Right hindlimb (tissue), 1 donor: ENCODE measurements at places on chromosomes 4 and X.

GRCh38 chr4:83267121-83267829, 17.3 kb downstream of the COQ2 start:
- DNase-seq, result no peak

DNA sequence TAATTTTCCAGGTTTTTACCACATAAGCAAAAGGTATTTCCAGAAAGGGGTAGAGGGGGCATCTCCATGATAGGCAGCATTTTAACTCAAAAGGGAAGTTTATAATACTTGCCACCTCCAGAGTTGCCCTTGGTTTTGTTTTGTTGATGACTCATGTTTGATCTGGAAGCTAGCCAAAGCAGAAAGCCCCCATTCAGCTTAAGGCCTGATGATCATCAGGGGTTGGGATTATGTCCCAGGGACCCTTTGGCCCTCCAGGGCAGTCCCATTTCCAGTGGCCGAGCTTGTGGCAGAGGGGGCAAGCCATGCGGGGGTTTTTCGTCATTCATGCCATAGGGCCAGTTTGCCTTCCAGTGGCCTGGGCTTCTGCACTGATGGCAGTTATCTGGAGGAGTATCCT, 143.0 kb upstream of the PLAC1 start:
- no peak for DNase-seq

DNA sequence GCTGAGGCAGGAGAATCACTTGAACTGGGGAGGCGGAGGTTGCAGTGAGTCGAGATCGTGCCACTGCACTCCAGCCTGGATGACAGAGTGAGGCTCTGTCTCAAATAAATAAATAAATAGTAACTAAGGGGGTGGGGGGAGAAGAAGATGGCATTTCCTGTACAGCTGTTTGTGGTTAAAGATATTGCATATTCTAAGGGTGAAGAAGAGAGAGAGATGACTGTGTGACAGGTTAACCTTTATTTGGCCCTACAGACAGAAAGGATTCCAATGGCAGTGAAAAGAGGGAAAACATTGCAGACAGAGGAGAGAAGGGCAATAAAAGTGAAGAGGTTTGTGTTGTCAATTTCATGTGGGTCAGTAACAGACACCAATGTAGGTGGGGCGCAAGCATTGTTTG, 9.4 kb downstream of the TASL start:
- no peak for DNase-seq

DNA sequence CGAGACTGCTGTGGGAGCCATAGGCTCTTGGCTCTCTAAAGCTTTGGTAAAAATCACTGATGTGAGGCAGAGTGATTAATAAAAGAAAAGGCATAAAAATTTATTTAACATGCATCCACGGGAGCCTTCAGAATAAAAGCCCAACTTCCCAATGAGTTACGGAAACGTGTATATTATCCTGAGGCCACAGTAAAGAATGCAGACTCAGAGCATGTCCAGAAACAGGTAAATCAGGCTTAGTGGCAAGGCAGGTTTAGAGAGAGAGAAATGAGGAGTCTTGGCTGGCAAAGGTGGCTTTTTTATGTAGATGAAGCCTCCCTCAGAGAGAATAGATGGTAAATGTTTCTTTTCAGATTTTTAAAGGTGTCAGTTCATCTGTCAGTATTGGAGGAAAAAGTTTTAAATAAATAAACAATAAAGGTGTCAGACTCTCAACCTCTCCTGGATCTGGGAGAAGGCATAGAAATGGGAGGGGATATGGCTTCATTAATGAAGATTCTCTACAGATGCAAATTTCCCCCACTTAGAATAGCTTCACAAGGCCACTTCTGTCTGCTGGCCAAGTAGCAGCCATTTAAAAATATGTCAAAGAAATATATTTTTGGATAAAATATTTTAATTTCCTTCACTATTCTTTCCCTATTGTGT, 24.0 kb downstream of the C4orf51 start:
- no peak for DNase-seq

GRCh38 chrX:132433001-132433400, 55.8 kb downstream of the MBNL3 start:
- DNase-seq, result no peak

DNA sequence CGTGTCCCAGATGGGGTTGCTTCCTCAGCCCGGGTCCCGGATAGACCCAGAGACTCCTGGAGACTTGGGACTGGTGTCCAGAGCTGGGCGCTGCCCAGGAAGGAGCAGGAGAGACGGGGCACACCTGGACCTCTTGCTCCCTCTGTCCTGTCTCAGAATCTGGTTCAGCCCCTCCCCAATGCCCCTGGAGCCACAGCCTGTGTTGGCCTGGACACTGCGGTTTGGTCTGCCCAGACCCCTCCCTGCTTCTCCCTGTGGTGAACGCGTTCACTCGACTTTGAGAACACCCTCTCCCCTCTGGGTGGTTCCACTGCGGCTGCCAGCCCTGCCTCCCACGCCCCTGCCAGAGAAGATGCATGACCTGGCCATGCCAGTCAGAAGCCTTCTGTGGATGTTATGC, 111.1 kb downstream of the HMX1 start:
- no peak for DNase-seq

DNA sequence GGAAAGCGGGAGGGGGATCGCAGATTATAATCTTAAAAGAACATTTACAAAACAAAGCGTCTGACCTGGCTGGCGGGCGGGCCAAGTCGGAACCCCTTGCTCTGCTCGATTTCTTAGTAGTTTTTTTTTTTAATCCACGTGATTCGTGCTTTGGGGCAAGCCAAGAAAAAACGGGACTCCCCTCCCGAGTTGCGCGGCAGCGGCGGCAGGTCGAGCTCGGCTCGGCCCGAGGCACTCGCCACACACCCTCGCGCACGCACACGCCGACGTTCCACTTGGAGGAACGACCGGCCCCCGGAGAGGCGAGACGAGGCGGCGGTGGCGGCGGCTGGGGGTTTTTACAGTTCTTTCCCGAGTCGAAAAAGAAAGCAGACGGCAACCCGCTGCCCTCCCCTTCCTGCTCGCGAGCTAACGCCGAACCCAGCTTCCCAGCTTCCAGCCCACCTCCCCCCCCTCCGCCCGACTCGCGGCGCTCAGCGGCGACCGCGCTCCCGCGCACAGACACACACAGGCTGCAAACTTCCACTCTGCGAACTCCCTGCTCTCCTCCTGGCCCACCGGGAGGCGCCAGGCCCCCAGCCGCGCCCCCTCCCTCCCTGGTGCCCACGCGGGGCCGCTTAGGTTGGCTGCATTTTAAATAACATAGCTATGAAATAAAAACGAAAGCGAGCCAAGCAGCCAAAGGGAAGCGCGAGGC, 1.2 kb downstream of the BCOR start:
- peak; percentile 63 for DNase-seq

- no peak for DNase-seq
Observed at GRCh38 chr4:149161247-149161646, 654.4 kb downstream of the IQCM start.

DNA sequence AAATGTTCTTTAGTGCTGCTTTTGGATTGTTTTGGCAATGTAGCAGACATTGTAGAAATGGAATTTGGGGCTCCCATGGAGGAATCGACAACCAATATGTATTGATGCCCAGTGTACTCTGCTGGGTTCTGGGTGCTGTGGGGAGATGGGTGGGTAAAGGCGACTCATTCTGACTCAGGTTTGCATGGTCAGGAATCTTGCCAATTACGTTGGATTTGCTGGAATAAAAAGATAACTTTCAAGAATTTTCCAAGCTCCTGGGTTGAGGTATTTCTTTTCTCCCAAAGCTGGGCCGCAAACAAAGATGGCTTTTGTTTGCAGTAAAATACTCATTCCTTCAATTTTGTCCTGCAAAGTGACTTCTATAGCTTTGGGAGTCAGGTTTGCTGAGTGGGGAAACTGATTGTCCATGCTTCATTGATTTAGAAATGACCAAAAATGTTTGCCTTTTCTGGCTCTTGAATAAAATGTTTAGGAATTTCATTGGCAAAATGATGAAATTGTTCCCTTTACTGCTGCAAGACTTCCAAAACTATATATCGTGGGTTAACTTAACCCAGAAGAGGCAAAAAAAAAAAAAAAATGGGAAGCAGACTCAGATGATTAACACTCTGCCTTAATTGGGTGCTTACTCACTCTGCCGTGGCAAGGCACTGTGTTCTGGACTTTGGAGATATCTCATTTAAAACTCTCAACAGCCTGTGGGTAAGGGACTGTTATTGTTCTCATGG, 57.0 kb downstream of the RTL9 start:
- DNase-seq, result no peak

DNA sequence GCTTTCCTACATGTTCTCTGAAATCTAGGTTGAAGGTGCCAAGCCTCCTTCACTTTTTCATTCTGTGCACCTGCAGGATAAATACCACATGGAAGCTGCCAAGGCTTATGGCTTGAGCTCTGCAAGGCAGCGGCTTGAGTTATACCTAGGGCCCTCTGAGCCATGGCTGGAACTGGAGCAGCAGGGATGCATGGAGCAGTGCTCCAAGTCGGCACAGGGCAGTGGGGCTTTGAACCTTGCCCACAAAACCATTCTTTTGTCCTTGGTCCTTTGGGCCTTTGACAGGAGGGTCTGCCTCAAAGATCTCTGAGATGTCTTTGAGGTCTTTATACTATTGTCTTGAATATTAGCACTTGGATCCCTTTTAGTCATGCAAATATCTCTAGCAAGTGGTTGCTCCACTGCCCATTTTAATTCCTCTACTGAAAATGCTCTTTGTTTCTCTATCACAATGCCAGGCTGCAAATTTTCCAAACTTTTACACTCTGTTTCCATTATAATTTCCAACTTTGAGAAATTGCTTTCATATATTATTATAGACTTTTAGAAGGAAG, 536.2 kb upstream of the KLHL4 start:
- no peak for DNase-seq

DNA sequence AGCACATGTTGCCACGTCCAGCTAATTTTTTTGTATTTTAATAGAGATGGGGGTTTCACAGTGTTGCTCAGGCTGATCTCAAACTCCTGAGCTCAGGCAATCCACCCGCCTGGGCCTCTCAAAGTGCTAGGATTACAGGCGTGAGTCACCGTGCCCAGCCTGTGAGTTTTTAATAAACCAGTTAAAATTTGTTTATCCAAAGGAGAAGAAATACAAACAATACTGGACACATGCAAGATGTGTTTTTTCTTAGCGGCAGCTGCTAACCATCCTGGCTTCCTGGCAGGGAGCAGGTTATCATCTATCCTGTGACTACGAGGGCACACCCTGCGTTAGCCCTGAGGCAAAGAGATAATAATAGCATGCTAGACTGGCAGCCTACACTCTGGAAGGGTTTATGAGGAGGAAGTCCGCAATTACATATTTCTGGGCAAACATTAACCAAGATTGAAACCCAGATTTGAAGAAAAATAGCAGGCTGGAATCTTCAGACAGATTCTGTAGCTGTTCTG, 191.4 kb downstream of the SPRY1 start:
- DNase-seq, result peak; percentile 66

GRCh38 chr4:17068392-17068791, 169.9 kb upstream of the LDB2 start:
- DNase-seq, result no peak

GRCh38 chr4:148962539-148963290, 520.5 kb upstream of the NR3C2 start:
- DNase-seq, result no peak

DNA sequence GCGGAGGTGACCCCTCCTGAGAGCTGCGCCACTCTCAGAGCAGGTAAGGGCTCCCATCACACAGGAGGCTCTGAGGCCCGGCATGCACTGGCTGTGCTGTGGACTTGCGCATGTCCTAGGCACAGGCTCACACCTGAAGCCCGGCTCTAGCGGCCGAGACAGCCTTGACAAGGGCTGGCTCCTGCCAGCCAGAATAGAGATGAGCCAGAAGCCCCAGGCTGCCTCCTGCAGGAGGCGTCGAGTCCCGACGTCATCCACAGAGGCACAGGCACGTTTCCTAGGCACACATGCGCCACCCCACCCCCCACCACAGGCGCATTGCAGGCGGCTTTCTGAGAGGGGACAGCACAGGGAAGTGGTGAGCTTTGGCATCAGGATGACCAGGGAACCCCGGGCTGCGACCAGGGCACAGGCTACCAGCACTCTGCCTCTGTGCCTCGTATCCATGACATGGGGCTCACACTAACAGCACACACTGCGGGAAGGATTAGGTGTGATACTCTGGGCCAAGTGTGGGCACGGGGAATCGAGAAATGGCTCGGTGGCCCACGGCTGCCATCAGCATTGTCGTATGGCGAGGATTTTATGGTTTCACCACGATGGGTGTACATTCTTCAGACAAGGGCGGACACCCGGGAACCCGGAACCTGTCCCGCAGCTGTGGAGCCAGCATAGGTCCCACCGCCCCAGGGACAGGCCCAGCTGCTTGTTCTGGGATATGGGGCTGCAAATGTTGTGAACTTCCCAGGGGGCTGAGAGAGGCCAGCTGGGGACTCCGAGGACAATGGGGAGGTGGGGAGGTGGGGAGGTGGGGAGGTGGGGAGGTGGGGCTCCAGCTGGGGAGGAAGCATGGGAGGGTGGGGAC, 90.7 kb upstream of the ADRA2C start:
- no peak for DNase-seq

DNA sequence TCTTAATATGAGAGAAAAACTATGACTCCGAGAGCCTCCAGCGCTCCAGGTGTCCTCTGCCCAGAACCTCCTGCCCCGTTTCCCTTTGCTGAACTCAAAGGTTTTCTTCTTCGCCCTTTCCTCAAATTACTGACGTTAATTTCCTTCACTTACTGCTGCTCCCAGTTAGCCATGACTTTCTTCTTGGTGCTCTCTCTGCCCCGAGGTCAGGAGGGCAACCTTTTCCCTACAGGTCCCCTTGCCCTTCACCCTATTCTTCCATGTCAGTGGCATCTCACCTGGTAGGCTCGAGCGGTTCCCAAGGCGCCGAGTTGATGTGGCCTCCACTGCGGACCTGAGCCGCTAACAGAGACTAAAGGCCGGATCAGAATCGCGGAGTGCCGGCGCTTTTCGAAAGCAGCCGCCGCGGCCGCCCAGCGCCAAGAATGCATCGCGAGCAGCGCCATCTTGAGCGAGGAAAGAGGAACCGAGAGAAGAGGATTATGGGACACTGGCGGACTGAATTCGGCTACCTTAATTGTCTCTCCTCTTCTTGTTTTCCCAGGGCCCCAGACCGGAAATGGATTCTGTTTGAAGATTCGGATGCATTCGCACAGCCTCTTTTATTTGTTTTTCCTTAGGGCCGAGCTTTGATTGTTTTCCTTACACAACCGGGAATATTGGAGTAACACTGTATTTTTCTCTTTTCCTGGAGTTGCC, at the start of gene ABCB7:
ABCB7 (minus strand) TSS at position 457 of the 699 bp plus-strand sequence; CDS start at position 446, 11 bp downstream.
- peak; percentile 77 for DNase-seq

DNA sequence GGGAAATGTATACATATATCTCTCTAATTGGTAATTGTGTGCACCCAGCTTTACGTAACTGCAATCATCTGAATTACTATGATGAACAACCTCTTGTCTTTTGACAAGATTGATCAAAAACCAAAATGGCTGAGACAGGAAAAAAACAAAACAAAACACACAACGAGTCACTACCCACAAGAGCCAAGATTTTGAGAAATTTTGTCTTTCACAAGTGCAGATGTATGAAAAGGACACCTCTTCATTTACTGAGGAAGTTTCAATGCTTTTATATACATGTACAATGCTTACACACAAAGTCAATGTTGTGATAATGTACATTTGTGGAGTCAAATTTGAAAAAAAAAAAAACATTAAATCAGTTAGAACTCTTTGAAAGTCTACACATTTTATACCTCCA, 224.6 kb downstream of the SCFD2 start:
- no peak for DNase-seq

GRCh38 chrX:13005661-13006473, 31.0 kb downstream of the TMSB4X start:
- no peak for DNase-seq

GRCh38 chr4:183863155-183863825, 41.8 kb upstream of the STOX2 start:
- no peak for DNase-seq
